Sciatic nerve (tissue), 2 donors: ENCODE measurements at places on chromosomes 2 and 18. TPM values are rescaled to one million over a fixed set of nuclear protein-coding genes. Genes with fewer than 3 reads are reported as not detected.

GPR155 gene
- total RNA-seq, result 28.7 TPM

MYL12A gene
- 358 TPM for total RNA-seq

IHH gene
- total RNA-seq, result 0.22 TPM

GKN1 gene
- total RNA-seq, result not detected

KIF1A gene
- 123 TPM for total RNA-seq

AQP4 gene
- total RNA-seq, result 0.27 TPM

CXXC1 gene
- total RNA-seq, result 72.2 TPM

TBR1 gene
- total RNA-seq, result not detected

INHBB gene
- total RNA-seq, result 37.4 TPM

SLC5A7 gene
- total RNA-seq, result not detected

CTNNA2 gene
- total RNA-seq, result 5.4 TPM

FAP gene
- total RNA-seq, result 10.4 TPM

SKOR2 gene
- not detected for total RNA-seq

CCDC150 gene
- 5.8 TPM for total RNA-seq

ATP8B1 gene
- 10.5 TPM for total RNA-seq

POU3F3 gene
- not detected for total RNA-seq

BOLA3 gene
- 13.0 TPM for total RNA-seq

HMSD gene
- total RNA-seq, result 7.8 TPM

ABCG8 gene
- not detected for total RNA-seq

CMPK2 gene
- total RNA-seq, result 4.1 TPM

PLB1 gene
- total RNA-seq, result 5.5 TPM

POTEI gene
- 0.27 TPM for total RNA-seq
